Skin of body (tissue), 3 donors: ENCODE measurements at places on chromosomes 7 and 10. TPM values are rescaled to one million over a fixed set of nuclear protein-coding genes. Genes with fewer than 3 reads are reported as not detected.

- DNase-seq: no peak
These were observed 83.2 kb downstream of the CAMK1D start for GRCh38 chr10:12432402-12433189.

- DNase-seq: no peak
These were observed 11.1 kb downstream of the DPY19L1 start for GRCh38 chr7:35026150-35026549.

DNA sequence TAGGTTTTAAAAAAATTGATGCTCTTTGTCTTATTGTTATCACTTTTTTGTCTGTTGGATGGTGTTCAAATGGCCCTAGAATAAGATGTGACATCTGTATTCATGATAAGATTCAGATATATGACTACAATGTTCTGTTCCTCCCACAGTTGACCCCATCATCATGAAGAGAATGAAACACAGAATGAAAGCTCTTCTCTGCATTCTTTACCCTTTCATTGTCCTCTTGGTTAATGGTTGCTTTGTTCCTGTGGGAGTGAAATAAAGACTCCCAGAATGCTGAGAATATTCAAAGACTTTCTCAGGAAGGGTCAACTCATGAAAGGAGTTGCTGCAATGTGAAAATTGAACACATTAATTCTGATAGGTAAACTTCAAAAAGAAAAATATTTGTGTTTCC is 1015.8 kb downstream of the SORCS3 start:
- no peak for DNase-seq

GRCh38 chr10:4127518-4128315 is 342.7 kb upstream of the KLF6 start:
- DNase-seq: no peak

GRCh38 chr10:84212014-84212413 is 13.3 kb downstream of the LRIT2 start:
- no peak for DNase-seq

- DNase-seq: no peak
These were observed 9.8 kb upstream of the CYP2C18 start for GRCh38 chr10:94673614-94674321.

Gene CCDC186
- 56.4 TPM for total RNA-seq

Gene ASIC3
- total RNA-seq: 0.39 TPM

Gene OR6V1
- total RNA-seq: not detected
